Dermis microvascular lymphatic vessel endothelial cell (primary cell): ENCODE measurements at places on chromosomes 2 and 18. TPM values are rescaled to one million over a fixed set of nuclear protein-coding genes. Genes with fewer than 3 reads are reported as not detected.
A peak's percentile ranks its signal among the peaks of the same experiment; 100 is the strongest.

The DSC1 gene
- not detected in 2 replicates for total RNA-seq

The PRKAG3 gene
- not detected in 2 replicates for total RNA-seq

The LIMS4 gene
- 20.8 and 80.8 TPM in 2 replicates for total RNA-seq

The ANKRD30BL gene
- not detected in 2 replicates for total RNA-seq

The EVX2 gene
- not detected in 2 replicates for total RNA-seq

The CNGA3 gene
- total RNA-seq, result under 0.01 TPM in 1 of 2 replicates, not detected in the other

The FSIP2 gene
- under 0.01 TPM in 2 replicates for total RNA-seq

The DNAJC27 gene
- total RNA-seq, result 1.0 and 1.5 TPM in 2 replicates

The ICOS gene
- total RNA-seq, result under 0.01 TPM in 1 of 2 replicates, not detected in the other

The TUBB8B gene
- not detected in 2 replicates for total RNA-seq

The INHA gene
- total RNA-seq, result under 0.01 TPM in 1 of 2 replicates, not detected in the other

DNA sequence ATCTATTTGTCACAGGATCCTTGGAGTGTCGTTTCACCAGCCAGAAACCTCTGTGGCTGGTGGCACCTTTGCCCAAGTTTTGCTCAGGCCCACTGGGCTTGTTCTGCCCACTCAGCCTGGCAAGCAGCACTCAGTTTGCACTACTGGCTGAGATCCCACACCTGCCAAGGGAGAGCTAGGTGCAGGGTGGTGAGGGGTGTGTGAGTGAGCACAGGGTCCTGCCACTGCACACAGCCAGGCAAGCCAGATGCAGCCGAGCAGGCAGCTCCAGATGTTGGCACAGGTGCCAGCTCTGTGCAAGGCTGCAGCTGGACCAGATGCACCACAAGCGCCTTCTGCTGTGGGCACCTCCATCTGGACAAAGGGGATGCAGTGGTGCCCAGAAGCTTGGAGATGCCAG is 281.7 kb upstream of the UBE2E3 start:
- no peak for DNase-seq

DNA sequence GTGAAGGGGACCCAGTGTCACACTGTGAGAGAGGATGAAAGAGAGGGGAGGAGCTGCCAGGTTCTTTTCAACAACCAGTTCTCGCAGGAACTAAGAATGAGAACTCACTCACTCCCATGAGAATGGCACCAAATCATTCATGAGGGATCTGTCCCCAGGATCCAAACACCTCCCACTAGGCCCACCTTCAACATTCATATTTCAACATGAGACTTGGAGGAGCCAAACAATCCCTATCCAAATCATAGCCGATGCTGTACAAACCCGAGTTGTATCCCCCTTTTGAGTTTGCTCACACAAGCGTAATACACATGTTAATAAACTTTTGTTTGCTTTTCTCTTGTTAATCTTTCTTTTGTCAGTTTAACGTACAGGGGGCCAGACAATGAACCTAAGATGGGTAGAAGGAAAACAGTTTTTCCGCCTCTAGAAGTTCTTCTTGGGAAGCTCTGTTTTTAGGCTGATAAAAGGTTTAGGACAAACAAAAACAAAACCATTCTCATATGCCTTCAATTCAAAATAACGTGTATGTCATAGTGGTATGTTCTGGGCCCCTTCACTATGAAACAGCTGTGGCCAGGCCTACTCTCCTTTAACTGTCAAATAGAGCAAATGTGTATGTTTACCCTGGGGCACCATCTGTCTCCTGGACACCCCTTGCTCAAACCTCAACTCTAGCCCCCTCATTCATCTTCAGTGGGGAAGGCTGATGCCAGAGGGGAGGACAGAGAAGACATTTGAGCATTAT is 9.1 kb upstream of the TMEM37 start:
- no peak for DNase-seq

- no peak for DNase-seq
These were observed 94.9 kb downstream of the NFATC1 start for GRCh38 chr18:79490626-79491041.

DNA sequence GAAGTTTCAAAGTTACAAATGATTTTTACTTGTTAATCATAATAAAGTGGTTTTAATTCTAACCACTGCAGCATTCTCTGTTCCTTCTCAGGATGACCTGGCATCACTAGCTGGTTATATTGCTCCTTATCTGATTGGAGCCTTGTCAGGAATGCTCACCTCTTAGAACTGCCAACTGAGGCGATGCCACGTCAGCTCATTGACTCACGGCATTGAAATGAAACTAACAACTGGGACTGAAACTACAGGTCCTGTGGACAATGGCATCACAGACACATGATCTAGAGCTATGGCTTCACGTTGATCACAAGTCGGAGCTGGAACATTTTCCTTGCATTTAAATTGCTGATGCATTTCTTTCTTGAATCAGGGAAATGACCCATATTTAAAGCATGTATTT is 54.9 kb upstream of the MAP2 start:
- DNase-seq, result peak; percentile 94

DNA sequence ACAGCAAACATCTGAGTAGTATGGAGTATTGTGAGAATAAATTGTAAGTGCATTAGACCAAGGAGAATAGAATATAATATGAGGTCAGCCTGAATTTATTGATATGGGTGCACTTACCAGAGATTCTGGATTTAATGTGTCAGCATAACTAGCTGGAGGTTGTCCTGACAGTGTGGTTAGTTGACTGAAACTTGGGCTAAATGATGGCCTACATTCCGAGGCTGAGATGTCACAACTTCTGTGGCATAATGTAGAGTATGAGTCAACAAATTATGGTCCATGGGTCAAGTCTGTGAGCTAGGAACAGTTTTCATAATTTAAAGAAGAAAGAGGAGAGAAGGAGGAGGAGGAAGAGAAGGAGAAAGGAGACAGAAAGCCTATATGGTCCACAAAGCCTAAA is 127.6 kb downstream of the QPCT start:
- DNase-seq, result no peak

GRCh38 chr18:49910019-49910418 is 96.7 kb upstream of the ACAA2 start:
- DNase-seq, result no peak

DNA sequence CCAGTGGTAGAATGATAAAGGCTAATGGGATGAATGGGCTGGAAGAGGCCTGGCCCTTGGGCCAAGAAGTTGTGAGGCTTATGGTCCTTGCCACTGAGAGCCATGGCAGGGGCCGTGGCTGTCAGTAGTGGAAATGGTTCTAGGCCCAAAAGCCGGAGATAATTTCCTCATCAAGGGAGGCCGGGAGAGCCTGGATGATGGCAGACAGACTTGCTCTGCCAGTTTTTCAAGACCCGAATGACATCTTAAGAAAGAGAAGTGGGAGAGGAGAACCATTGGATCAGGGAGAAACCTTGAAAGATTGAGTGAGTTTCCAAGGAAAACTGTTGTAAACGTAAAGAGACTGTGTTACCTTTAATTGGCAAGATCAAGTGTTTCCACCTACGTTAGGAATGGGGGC is 46.3 kb upstream of the VPS54 start:
- DNase-seq, result no peak

DNA sequence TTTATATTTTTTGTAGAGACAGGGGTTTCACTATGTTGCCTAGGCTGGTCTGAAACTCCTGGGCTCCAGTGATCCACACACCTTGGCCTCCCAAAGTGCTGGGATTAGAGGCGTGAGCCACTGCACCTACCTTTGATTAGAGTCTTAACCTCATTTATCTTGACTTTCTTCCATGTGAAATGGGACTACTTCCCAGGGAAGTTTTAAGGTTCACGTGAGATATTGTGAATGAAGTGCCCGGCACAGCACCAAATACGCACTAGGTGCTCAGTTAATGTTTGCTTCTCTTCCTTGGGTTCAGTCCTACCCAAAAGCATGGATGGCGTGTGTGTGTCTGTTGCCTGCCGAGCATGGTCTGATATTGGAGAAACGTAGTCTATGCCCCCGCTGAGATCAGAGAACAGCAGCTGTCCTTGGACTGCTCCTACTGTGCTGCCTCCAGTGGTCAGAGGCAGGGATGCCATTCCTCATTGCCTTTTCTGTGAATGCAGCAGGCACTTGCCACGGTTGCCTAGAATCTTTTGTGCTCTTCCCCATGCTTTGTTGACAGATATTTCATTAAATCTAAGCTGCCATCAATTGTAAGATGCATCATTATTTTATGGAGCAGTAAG is 12.3 kb upstream of the TFCP2L1 start:
- DNase-seq, result peak; percentile 18

- no peak for DNase-seq
These were observed 73.0 kb upstream of the TMEM17 start for GRCh38 chr2:62578803-62579640.

DNA sequence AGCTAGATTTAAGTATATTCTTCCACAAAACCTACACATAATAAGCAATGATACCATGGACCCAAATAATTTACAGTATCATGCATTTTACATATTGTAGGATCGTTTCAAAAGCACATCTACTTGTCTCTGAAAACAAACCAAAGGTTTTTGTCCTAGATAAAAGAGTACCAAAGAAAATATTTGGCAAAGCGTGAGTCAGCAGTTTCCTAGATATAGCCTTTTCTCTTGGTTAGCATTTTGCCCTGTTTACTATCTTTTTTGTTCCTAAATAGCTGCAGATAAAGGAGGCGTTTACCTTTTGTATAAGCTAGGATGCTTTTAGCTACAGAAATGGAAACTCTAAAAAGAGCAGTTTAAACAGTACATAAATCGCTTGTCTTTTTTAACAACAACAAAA is 305.8 kb upstream of the GULP1 start:
- no peak for DNase-seq

DNA sequence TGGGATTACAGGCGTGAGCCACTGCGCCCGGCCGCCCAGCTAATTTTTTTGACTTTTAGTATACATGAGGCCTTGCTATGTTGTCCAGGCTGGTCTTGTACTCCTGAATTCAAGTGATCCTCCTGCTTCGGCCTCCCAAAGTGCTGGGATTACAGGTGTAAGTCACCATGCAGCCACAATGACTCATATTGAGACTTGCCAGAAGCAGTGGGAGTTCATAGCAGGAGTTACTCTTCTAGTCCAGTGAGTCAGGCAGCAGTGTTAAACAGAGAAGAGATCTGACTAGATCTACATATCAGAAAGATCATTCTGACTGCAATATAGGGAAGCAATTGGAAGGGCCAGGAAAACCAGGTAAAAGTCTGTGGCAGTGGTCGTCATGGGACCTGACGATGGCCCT is 1.5 kb upstream of the FLACC1 start:
- no peak for DNase-seq

DNA sequence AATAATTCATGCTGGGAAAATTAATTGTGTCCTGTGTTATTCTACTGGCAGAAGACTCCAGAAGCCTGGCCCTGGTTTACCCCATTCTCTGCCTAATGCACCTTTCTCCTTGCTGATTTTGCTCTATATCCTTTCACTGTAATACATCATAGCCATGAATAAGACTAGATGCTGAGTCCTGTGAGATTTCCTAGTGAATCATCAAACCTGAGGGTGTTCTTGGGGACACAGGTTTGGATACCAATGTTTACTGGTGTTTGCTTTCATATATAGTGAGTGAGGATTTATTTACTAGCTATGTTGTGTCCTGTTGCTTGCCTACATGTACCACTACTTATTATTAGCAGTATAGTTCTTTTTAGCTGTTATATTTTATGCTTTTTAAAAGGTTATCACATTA is 6.5 kb downstream of the METTL5 start:
- no peak for DNase-seq

GRCh38 chr2:48799601-48800000 is 44.1 kb upstream of the LHCGR start:
- no peak for DNase-seq

- no peak for DNase-seq
These were observed 64.4 kb downstream of the TRABD2A start for GRCh38 chr2:84816426-84817026.

GRCh38 chr2:46942143-46942526 is 26.5 kb upstream of the MCFD2 start:
- DNase-seq, result peak; percentile 40

DNA sequence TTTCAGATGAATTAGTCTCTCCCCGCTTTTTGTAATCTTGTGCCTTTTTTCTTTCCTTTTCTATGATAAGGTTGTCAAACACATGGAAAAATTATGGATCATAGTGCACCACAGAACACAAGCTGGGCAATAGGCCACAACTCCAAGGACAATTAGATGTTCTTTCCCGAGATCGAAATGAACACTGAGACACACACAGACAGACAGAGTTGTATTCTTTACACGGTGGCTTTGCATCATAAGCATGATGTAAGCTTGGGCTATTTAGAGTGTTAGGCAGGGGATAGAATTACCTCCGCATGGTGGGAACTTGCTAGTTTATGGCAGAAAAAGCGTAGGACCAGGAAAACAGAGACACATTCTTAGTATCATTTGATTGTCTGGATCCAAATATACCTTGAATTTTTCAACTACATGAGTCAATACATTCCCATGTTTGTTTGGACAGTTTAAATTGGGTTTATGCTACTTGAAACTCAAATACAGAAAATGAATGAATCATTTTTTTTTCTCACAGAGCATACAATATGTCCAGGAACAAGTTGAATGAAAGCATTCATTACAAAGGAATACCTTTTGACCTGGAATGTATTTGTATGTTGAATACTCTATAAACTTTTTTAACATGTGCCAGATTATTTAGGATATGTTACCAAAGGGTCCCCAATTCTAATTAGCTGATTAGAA is 1611.5 kb upstream of the TMEFF2 start:
- DNase-seq, result no peak

DNA sequence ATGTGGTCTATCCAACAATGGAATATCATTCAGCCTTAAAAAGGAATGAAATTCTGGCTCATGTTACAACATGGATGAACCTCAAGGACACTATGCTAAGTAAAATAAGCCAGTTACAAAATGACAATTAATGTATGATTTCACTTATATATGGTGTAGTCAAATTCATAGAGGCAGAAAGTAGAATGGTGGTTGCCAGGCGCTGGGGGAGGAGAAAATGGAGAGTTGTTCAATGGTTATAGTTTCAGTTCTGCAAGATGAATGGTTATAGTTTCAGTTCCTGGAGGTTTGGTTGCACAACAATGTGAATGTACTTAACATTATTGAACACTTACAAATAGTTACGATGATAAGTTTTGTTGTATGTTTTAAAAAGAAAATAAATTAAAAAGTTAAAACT is 79.2 kb upstream of the IL1R2 start:
- no peak for DNase-seq

DNA sequence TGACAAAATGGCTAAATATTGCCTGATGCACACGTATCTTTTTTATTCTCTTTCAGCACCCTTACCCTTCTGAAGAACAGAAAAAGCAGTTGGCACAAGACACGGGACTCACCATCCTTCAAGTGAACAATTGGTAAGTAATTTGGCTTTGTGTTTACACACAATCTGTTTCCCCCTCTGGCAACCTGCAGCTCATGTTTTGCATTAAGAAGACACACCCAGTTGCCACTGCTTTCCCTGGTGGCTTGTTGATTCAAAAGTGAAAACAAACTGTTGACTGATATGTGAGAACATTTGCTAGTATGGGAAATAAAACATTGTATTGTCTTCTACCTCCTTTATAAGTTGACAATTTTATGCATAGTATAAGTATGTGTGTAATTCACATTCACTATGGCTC is 113.0 kb downstream of the MEIS1 start:
- no peak for DNase-seq

GRCh38 chr18:21262979-21263378 is 20.9 kb downstream of the GREB1L start:
- no peak for DNase-seq

- no peak for DNase-seq
These were observed 61.0 kb upstream of the TMEM87B start for GRCh38 chr2:111994042-111994441.

- DNase-seq, result no peak
These were observed 217.2 kb downstream of the ARL4C start for GRCh38 chr2:234279637-234280036.
